ENCODE measurements at places on chromosomes 5 and 9.
A peak's percentile ranks its signal among the peaks of the same experiment; 100 is the strongest.

DNA sequence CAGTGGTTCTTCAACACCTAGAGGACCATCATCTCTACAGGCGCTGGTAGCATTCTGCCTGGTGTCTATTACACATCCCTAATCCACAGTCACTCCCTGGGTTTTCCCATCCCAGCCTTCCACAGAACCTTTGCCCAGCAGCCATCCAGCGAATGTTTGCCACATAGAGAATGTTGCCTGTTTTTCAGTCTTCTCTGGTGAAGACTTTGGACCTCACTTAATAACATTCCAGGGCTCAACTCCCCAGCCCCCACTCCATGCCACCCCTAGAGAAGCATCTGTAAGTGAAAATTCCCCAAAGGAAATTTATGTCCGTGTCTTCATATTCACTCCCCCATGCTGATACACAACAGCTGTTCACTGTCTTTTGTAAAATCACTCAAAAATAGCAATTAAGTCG is 249.6 kb downstream of the AOPEP start:
- DNase-seq: no peak

DNA sequence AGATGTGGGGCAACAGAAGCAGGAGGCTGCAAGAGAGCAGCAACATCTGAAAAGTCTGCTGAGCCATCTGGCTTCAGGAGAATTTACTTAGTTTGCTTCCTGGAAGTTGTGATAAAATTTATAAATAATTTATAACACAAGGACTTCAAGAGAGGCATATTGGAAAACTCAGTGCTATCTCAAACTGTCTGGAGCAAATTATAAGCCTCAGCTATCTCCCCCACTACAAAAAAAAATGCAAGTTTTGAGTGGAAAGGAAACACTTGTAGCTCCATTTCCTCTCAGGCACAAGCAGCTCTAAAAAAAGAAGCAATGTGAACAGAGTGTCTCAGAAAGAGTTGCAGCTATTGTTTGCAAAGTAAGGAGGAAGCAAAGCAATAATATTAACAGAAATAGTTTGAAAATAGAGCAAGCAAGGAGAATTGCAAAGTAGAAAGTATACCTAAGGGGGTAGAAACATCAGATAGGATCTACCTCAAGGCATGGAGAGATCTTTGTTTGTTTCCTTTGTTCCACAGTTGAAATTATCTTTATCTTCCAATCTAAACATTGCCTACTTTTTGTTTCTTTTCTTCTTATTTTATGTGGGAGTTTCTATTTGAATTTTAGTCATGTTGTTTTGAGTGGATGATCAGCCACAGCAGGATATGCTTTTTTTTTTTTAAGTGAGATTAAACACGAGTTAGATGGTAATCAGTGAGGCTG is 55.9 kb upstream of the IL6ST start:
- peak; percentile 72 for DNase-seq

GRCh38 chr5:103487218-103487617 is 75.4 kb downstream of the NUDT12 start:
- DNase-seq: no peak

GRCh38 chr5:159385536-159385935 is 55.2 kb upstream of the IL12B start:
- no peak for DNase-seq

- DNase-seq: no peak
These were observed 25.9 kb downstream of the PTGS1 start for GRCh38 chr9:122396614-122397148.

- no peak for DNase-seq
These were observed 71.7 kb downstream of the ANKRD55 start for GRCh38 chr5:56161439-56161823.

DNA sequence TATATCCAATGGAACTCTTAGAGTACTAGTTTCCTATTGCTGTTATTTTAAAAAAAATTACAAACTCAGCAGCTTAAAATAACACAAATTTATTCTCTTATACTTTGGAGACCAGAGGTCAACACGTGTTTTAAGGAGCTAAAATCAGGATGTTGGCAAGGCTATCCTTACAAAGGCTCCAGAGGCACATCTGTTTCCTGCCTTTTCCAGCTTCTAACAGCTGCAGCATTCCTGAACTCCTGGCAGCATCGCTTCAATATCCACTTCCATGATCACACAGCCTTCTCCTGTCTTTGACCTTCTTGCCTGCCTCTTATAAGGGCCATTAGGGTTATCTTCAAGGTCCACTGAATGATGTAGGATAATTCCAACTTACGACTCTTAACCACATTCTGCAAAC is 92.2 kb upstream of the CCNG1 start:
- DNase-seq: no peak

DNA sequence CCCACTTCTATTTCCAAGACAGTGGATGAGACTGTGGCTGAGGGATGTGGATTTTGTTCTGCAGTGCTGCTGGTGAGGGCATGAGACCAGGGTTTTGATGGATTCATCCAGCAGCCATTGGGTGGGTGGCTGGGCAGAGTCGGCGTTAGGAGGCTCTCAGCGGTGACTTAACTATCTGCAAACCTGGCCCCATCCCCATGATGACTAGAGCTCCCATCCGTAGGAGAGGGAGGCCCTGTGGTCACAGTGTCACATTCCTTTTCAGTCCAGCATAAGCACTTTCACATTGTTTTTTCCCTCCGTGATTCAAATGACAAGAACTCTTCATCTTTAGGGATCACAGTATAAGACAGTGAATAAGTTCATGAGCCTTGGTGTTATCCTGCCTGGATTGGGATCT is 60.4 kb upstream of the SPRY4 start:
- DNase-seq: peak; percentile 45

GRCh38 chr5:5231576-5231975 is 91.4 kb downstream of the ADAMTS16 start:
- no peak for DNase-seq

DNA sequence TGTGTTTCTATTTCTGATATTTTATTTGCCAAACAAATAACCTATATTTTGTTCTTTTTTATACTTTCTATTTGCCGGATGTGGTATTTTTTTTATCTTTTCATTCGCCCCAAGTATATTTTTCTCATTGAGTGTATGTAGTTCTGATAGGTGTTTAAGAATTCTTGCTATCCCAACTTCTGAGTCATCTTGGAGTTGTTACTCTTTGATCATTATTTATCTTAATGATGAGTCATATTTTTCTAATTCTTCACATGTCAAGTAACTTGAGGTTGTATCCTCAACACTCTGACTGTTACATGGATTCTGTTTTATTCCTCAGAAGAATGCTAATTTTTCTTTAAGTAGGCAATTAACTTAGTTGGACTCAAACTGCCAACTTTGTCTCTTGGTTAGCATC is 498.1 kb downstream of the TLE1 start:
- no peak for DNase-seq

DNA sequence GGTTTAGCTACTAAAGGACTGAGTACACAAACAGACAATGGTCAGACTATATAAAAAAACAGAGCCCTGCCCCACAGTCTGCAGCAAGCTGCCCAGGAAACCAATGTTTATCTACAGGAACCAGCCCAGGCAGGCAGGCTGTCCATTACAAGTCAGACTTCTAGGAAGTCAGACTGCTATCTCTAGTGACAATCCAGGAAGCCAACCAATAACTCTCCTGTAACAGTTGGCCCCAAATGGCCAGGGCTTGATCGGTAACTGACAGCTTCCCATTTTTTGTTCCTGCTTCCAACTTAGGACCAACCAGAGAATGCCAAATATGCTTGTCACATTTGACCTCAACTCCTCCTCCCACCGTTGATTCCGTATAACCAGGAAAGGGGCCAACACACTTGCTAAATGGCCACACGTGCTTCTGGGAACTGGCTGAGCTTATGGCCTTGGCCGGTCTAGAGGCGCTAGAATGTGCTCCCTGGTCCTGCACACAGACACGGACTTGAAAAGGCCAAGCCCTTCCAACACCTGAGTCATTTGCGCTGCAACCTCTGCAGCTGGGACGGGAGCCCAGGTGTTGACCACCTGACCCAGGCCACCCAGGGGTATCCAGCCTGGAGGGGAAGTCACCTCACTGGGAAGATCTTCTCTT is 79.6 kb upstream of the CDK20 start:
- no peak for DNase-seq

DNA sequence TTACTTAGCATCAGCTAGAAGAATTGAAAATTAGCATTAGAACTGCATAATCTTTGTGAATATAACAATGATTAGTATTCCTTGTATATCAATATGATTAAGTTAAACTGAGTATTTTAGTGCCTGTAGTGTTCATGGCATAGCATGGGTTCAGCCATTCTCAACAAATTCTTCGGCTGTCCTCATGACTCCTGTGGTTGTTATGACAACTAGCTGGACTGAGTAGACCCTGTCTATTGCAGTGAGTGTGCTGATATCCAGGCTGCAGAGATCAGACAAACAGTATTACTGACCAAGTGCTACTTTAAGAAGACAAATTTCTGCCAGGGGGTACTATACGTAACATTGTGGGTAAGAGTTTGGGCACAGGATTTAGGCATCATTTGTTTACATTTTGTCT is 125.9 kb downstream of the NUDT12 start:
- DNase-seq: no peak

- DNase-seq: no peak
These were observed 117.8 kb downstream of the CCDC192 start for GRCh38 chr5:127820910-127821553.

- DNase-seq: no peak
These were observed 158.1 kb upstream of the NREP start for GRCh38 chr5:111914966-111915636.

- peak; percentile 91 for DNase-seq
These were observed 37.6 kb upstream of the ORM1 start for GRCh38 chr9:114285166-114285867.

DNA sequence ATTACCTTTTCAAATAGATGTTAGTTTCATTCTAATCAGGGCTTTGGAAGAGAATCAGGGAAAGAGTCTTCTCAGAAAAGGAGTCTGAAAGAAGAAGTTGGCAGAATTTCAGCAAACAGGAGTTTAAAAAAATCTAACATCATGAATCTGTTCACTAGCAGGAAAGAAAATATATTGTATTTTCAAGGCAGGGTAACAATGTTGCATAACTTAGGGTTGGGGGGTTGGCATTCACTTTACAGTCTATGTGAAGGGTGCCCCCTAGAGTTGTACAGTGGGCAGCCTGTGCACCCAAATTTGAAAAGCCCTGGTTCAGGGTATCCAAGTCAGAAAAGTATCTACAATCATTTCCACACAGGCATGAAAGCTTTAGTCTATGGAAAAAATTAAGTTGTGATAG is 348.4 kb upstream of the SLC30A5 start:
- DNase-seq: no peak

DNA sequence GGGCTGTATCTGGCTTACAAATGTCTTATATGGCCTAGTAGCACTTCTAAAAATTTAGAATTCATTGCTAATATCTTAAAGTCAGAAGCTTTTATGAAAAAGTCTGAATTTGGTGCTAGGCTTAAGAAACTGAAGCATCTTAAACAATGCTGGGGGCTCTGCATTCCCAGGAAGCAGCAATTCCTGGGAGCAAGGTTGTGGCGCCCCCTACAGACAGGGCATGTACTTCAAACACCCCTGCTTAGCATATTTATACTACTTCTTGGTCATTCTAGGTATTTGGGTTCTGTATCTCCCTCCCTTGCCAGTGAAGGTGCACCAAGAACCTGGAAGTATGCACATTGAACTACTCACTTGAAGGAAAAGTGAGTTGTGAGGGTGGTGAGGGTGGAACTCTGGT is 64.6 kb upstream of the GRIA1 start:
- DNase-seq: no peak

DNA sequence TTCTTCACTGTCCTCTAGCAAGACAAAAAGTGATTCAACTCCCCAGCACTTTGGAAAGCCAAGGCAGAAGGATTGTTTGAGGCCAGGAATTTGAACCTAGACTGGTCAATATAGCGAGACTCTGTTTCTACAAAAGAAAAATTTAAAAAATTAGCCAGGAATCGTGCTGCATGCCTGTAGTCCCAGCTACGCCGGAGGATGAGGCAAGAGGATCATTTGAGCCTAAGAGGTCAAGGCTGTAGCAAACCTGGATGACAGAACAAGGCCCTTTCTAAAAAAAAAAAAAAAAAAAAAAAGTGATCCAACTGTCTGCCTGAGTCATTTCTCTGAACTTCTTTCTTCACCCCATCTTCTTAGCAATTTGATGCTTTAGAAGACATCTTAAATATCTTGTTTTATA is 12.4 kb downstream of the ITGA2 start:
- DNase-seq: no peak

- no peak for DNase-seq
These were observed 10.6 kb downstream of the UNC5A start for GRCh38 chr5:176820937-176821336.

DNA sequence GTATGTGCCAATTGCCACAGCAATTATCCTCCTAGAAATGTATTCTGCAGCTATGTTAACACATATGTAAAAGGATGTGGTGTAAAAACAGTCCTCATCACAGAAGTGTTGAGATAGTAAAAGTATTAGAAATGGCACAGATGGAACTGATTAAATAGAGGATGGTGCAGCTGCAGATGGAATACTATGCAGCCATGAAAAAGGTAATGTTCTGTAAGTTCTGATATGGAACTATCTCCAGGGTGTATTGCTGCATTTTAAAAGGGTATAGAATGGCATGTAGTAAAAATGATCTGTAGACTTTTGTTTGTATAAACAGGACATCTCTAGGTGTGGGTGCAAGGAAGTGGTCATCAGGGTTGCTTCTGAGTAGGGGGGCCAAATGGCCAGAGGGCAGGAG is 63.0 kb upstream of the PHYKPL start:
- DNase-seq: no peak

DNA sequence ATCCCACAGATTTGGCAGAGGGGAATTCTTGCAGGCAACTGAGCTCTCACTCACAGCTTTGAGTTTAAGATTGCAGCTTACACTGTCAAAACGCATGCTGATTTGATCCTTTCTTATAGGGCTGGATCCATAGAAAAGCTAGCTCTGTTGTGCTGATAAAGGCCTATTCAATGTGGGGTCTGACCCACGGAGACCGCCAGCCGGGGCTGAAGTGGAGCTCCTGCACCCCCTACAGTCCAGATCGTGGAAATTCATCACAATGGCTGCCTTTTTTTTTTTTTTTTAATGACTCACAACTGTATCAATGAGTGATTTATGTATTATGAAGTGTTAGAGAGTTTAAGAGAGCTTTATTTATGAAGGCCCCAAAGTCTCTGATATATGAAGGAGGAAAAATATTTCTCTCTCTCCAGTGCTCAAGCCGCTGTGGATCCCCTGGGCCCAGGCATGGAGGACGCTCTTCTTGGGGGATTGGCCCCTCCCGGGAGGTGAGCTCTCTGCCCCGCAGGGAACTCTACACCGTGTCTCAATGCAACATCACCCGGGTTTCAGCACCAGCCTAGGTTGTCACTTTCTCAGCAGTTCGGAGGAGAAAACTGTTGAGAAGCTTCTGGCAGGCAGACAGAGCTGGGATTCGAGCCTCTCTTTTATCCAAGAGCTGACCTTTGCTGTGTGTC is 700.2 kb downstream of the IRX1 start:
- peak; percentile 77 for DNase-seq

GRCh38 chr5:58346041-58346440 is 113.8 kb downstream of the PLK2 start:
- no peak for DNase-seq

- no peak for DNase-seq
These were observed 145.4 kb upstream of the IER5L start for GRCh38 chr9:129323376-129323998.

DNA sequence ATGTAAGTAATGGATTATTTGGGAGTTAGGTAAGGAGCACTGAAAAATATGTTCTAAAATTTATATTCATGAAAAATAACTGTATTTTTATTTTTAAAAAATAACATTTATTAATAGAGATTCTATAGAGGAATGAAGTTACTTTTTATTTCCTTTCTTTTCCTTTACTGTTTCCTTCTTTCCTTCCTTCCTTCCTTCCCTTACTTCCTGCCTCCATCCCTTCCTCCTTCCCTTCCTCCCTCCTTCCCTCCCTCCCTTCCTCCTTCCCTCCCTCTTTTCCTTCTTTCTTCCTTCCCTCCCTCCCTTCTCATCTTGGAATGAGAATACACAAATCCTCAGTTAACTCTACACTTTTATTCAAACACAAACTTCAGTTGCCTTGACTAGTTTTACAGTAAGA is 560.1 kb downstream of the RAB3C start:
- DNase-seq: no peak

Data from cardiac muscle cell (in vitro differentiated cells and primary cell).